ENCODE measurements at places on chromosomes 6 and 20.
A peak's percentile ranks its signal among the peaks of the same experiment; 100 is the strongest.

GRCh38 chr6:63403725-63404124 is 83.9 kb upstream of the LGSN start:
- no peak for DNase-seq

DNA sequence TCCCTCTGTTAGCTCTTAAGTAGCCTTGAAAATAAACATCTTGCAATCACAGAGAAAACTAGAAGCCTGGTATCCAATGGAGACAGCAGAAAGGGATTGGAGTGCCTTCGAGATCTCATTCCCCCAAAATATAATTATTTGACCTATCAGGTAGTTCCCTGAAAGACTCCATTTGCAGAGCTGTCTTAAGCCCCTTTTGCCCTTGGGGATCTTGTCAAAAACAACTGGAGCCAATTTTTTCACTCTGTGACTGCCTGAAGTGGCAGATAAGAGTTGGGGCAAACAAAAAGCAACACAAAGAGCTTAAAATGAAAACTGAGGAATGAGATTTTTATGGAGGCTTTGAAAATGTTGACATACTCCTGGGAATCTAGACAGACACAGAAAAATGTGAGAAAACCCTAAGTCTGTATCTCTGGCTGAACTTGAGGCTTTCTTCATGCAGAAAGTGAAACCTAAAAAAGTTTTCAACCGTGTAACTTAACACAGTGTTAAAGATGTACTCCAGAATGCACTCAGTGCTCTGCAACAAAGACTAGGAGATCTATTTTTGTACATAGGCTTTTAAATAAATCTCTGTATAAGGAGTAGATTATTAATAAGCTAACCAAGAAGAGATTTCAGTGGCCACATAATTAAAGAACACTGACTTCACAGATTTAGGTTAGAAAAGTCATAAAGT is 971.1 kb upstream of the MAN1A1 start:
- no peak for DNase-seq

- no peak for DNase-seq
These were observed 26.2 kb upstream of the PNPLA1 start for GRCh38 chr6:36243562-36244212.

- DNase-seq, result no peak
These were observed 4.6 kb downstream of the SLC29A1 start for GRCh38 chr6:44228031-44228430.

DNA sequence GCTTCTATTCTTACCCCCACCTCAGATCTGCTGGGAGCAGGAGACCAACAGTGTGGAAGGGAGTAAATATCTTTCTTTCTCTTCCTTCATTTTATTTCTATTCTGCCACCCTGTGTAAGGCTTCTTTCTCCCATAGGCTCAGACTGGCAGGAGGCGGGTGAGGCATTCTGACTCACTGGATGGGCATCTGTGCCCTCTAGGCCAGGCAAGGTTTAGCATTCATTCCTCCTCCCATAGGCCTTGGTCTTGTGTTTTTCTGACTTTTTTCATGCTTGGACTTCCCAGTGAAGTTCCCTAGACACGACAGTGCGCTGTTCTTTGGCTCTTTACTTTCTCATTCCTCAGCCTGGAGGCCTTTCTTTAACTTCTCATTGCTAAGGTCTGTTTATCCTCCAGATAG is 235.2 kb downstream of the SYNE1 start:
- DNase-seq, result no peak

- DNase-seq, result no peak
These were observed 18.0 kb downstream of the POLH start for GRCh38 chr6:43593938-43594337.

GRCh38 chr20:14782731-14783130 is 445.3 kb upstream of the FLRT3 start:
- no peak for DNase-seq

GRCh38 chr6:53369876-53370515 is 21.2 kb upstream of the ELOVL5 start:
- no peak for DNase-seq

DNA sequence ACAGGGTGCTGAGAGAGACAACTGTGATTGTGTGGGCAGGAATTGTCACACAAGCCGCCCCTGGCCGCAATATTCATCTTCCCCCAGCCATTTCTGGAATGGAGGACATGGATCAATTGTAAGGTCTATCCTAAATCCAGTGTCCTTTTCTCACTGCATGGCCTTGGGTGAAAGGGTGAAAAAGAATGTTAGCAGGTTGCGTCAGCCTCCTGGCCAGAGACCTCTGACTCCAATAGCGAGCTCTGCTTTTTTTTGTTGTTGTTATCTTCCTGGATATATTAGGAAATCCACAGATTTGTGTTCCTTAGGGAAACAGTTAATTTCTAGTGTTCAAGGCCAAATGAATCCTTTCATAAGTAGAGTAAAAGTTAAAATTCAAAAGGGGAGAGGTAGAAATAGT is 47.1 kb upstream of the CD83 start:
- no peak for DNase-seq

- peak; percentile 51 for DNase-seq
These were observed 782 bp downstream of the MAP3K5 start for GRCh38 chr6:136791296-136792094.

GRCh38 chr6:84422380-84422968 is 195.0 kb upstream of the CEP162 start:
- DNase-seq, result no peak

DNA sequence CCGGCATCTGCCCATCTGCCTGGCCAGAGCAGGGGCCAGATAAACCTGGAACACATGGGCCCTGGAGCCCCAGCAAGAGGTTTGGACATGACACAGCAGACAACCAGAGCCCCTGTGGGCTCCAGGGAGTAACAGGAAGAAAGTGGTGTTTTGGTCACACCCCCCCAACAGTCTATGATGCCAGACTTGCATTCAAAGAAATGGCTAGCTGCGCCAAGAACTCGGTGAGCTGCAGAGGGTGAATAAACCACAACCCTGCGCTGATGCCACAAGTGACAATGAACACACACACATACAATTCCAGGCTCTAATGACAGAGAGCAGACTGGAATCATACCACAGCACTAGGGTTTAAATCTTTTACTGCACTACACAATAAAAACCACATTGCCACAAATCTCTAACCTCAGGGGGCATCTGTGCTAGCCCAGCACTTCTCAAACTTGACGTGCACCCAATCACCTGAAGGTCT is 34.0 kb downstream of the TRERF1 start:
- DNase-seq, result peak; percentile 35

DNA sequence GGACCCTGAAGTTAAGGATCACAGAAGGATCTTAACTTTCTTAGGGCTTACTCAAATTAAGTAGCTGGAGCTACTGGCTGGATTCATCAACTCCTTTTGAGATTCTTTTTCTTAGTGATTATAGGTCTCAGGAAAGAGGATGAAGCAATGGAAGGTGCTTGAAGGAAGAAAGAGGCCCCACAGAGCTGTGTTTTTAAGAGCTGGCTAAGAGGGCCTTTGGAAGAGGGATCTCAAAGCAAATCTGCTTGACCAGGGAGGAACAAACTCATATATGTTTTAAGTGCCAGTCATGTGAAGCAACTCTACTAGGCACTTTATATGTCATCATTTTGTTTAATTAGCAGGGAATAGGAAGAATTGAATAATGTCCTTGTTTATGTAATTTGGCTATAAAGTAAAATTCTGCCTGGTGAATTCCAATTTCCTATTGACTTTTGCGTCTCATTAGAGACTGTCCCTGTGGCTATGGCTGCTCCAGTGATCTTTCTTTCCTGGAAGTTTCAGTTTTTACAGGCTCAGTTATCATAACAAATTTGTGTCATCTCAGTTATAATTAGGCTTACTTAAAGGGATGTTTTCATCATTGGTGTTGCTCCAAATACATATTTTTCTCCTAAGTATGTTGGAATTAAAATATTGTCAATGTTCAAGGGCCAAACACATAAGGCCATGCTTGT is 222.8 kb upstream of the CITED2 start:
- no peak for DNase-seq

GRCh38 chr6:23637296-23637695 is 488.7 kb upstream of the NRSN1 start:
- DNase-seq, result no peak

- no peak for DNase-seq
These were observed 38.0 kb downstream of the RWDD2A start for GRCh38 chr6:83231146-83231545.

DNA sequence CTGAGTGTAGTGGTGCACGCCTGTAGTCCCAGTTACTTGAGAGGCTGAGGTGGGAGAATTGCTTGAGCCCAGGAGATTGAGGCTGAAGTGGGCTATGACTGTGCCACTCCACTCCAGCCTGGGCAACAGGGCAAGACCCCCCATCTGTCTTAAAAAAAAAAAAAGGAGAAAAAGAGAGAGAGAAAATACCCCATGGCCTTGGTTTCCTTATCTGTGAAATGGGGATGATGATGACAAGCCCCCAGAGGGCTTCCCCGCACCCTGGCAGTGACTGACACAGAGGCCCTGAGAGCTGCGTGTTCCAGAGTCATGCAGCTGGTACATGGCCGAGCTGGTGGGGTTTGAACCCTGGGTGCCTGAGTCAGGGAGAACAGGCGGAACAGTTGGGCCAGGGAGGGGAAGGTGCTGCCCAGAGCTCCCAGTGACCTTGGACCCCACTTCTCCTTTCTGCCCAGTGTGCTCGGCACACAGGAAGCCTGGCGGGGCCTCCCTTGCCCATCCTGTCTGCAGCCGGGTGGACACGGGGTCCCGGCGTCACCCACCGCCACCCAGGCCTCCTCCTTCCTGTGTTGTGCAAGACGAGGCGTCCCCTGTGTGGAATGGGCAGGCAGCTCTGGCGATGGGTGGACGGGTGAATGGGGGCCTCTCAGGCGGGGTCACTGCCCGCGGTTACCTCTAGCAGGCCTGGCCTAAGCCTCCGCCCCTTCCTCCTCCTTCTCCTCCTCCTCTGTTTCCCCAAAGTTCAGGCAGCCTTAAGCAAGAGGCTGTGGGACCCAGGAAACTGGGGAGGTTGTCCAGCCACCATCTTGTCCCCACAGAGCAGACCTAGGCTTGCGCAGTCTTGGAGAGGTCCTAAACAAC is 84.2 kb downstream of the CEBPB start:
- no peak for DNase-seq

DNA sequence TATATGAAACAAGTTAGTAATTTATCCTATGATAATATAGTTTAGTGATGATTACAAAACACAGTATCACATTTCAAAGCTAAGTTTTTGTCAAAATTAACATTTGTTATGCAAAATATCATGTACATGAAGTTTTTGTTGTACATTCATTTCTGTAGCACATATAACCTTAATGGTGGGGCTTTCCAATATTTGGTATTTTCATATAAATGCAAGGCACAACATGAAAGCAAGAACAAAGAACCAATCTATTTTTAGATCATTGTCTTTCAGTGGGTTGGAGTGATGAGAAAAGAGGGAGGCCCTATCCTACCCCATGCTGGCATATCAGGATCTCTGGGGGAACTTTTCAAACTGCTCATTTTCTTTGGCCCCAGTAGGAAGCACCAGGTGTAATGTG is 53.4 kb downstream of the FAM83B start:
- no peak for DNase-seq

- DNase-seq, result no peak
These were observed 37.4 kb upstream of the ARMH2 start for GRCh38 chr6:24836109-24836508.

Measured in T-helper 2 cell treated with Interferon-gamma antibody and Interleukin-4, amounts not matched to agents 5 μg/mL and 100 μg/mL, for 36 hours (primary cell).